Cortex of kidney (tissue), 1 donor: ENCODE measurements at places on chromosomes 2 and 18.

GRCh38 chr2:180187611-180188010 is 180.5 kb upstream of the CWC22 start:
- DNase-seq, result no peak

GRCh38 chr2:10608273-10608672 is 81.5 kb downstream of the NOL10 start:
- no peak for DNase-seq

DNA sequence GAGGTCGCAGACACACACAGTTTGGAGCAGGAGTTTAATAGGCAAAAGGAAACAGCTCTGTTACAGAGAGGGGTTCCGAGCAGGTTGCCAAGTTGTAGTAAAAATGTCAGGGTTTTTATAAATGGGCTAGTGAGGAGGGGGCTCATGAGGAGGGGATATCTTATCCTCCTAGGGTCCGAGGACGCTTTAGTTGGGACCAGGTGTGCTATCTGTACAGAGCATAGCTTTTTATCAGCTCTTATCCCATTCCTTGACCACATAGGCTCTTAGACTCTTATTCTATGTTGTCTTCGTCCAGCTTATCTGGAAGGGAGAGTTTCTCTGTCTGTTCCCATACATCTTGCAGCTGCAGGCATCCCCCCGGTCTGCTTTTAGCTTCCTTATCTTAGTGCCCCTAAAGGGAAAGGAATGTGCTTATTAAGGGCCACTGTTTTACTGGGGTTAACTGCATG is 44.7 kb downstream of the PDK1 start:
- DNase-seq, result no peak

DNA sequence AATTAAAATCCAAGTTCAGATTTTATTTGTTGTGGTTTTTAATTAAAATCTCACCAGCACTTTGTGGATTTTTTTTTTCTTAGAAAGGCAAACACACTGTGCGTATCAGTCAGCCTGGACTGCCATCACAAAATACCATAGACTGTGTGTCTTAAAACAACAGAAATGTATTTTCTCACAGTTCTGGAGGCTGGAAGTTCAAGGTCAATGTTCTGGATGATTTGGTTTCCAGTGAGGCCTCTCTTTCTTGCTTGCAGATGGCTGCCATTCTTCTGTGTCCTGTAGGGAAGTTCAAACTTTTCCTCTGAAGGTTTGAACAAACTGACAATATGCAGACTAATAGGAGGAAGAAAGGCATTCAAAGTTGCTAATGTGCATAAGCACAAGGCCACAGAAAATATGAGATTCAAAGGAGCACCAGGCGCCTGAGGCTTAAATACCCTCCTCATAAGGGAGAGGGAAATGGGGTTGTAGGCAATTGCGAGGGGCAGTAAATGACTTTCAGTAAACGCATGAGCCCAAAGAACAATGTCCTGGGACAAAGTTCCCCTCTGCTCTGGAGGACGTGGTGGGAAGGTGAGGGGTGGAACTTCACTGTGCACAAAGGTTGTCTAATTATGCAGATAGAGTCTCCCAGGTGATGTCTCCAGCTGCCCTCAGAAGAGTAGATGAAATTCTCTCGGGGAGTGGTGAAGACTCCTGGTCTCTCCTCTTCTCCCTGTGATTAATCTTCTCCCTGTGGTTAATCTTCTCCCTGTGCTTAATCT is 26.5 kb upstream of the KCNF1 start:
- DNase-seq, result no peak

- no peak for DNase-seq
Observed at GRCh38 chr2:162075689-162076132, 1.7 kb upstream of the DPP4 start.

DNA sequence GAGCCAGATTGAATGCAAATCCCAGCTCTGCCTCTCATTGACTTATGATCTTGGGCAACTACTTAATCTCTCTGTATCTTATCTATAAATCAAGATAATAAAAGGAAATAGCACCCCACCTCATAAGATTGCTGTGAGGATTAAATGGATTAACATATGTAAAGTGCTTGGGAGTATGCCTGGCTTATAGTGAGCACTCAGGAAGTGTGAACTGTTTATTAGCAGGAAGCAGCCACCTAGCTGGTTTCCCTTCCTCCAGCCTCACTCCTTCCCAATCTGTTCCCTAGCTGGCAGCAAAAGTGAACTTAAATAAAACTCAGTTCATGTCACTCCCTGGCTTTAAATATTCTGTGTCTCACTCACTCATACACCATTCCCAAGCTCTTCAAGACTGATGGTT is 526.6 kb upstream of the PKDCC start:
- no peak for DNase-seq

DNA sequence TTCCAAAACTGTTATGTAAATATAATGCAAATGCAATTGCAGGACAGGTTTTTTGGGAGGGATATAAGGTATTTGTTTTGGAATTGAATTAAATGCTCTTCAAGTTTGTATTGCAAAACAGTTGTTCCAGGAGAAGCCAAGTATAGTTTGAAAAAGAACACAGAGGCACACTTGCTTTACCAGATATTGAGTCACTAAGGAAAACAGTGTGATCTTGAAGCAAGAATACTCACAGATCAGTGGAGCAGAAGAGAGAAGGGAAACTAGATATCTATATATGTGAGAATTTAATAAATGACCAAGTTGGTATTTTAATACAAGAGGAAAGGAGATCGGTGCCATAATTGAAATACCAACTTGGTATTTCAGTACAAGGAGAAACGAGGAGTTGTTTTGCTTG is 178.9 kb downstream of the CAPN13 start:
- no peak for DNase-seq

- no peak for DNase-seq
Observed at GRCh38 chr2:194104687-194105086, 1552.3 kb upstream of the SLC39A10 start.

DNA sequence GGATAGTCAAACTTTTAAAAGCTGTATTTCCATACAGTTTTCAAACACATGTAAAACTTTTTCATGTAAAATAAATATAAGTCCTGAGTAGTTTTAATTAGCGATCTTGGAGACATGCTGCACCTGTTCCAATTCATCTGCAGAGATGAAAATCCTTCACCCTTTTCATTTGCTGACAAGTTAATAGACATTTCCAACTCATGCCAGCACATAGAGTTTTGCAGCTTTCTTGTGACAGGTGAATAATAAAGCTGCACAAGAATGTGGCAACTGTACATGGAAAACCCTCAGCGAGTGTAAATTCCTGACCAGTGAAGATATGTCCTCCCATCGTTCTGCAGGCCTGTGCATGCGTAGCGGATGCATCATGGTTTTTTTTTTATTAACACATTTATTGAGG is 771.4 kb downstream of the TDRD15 start:
- DNase-seq, result no peak

GRCh38 chr2:175743011-175743410 is 259.1 kb downstream of the LNPK start:
- no peak for DNase-seq

DNA sequence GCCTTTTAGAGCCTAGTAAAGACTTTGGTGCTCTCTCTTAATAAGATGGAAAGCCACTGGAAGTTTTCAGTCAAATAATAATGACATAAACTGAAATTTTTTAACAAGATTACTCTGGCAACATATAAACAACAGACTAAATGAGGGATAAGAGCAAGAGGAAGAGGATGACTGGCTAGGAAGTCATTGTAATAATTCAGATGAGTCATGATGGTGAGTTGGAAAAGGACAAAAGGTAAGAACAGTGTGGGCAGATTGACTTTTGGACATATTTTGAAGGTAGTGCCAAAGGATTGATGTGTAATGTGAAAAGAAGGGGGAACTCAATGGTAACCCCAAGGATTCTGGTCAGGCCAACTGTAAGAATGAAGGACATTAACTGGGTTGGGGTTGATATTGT is 310.3 kb downstream of the NOL4 start:
- DNase-seq, result no peak

DNA sequence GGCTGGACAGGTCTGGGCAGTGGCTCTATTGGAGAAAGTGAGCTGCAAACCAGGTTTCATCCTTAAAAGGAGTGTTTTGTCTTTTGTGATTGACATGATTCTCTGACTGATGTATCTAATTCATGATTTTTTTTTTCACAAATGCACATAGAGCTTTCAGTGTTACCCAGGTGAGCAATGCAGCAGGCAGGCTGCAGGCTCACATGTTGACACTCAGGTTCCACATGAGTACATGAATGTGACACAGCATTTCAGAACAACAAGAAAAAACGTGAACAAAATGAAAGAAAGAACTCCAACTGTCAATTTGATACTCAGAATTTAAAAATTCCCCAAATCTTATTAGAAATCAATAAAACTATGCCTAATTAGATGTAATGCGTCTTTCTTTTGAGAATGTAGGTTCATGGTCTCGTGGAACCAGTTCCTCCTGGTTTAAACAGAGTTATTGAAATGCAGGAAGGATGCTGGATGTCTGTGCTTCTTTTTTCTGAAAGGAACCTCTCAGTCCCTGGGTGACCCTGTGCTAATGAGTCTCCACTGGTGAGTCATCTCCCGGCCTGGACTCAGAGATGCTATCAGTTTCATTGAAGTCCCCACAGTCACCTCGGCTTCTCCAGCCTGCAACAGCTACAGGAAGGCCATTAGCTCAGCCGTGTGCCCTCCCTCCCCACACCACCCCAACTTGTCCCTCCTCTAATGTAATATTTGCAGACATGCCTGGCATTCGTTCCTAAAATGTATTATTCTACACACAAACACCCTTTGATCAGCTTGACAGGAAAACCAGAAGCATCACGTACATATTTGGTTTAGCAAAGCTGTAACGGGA is 430.4 kb downstream of the LPIN1 start:
- DNase-seq, result no peak
